ENCODE measurements at places on chromosomes 3 and 15. TPM values are rescaled to one million over a fixed set of nuclear protein-coding genes. Genes with fewer than 3 reads are reported as not detected.
A peak's percentile ranks its signal among the peaks of the same experiment; 100 is the strongest.

DNA sequence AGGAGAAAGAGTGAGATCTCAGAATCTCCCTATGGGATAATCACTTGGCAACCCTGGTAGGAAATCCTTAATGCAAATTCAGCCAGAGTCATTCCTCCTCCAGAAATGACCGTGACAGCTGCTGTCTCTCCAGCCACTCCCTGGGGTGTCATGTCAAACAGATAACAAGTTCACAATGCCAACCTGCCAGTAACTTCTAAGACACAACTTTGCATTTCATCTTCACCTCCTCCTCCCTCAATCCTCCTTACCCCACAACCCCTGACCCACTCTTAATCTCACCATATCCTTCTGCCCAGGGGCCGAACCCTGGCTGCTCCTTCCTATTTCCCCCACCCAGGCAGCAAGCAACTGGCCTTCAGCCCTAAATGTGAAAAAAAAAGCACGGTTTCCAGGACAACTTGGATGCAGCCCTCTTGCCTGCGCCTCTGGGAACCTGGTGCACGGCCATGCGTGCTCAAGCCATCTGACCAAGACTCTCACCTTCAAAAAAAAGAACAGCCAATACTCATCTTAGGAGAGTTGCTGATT lies 166.0 kb downstream of the NTRK3 start:
- DNase-seq = no peak

GRCh38 chr3:123157598-123158287 lies 44.0 kb upstream of the SEC22A start:
- DNase-seq = no peak

LRCH3 gene
- polyA plus RNA-seq = 12.6 TPM

DNA sequence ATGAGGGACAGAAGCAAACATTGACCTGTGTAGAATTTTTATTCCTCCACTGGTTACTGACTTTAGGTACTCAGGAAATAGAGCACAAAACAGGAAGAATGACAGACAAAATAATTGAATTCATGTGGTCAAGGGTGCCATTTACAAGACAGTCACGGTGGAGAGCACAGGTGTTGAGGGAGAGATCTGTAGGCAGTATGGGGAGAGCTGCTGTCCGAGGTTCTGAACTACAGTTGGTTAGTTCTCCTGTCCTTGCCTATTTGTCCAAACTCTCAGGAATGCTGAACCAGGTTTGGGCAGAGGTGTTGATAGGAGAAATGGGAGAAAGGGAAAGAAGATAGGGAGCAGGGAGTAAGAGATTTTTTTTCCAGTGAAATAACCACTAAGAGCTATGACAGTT lies 178.5 kb upstream of the ZBTB20 start:
- DNase-seq = no peak

GRCh38 chr3:184082465-184082864 lies 14.4 kb upstream of the HTR3E start:
- no peak for DNase-seq

GRCh38 chr3:41041899-41042298 lies 157.4 kb upstream of the CTNNB1 start:
- DNase-seq = no peak

OR5K2 gene
- not detected for polyA plus RNA-seq

- DNase-seq = no peak
Observed at GRCh38 chr15:81384891-81385720, 11.1 kb upstream of the TMC3 start.

DNA sequence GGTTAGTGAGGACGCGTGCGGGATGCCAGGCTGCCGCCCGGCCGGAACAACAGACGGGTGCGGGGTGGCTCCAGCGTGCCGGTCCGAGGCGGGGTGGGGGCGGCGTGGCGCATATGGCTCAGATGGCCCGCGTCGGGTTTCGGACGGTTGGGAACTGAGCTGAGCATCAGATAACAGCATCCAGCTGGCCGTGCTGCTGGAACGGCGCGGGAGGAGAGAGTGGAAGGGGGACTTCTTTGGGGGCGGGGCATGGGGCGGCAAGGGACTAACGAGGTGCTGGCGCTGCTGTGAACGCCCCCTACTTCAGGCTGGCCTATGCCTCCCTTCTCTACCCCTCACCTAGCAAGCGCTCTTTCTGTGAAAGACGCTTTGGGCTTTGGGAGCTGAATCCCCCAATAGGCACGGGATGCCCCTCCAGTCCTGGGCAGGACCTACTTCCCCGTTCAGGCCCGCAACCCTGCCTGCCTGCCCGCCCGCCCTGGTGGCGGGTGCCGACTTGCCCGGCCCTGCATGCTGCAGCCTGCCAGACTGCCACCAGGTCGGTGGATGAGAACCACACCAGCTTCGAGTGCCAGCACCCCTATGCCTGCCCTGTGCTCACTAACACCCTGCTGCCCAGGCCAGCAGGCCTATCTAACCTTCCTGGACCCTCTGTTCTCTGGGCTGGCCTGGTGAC lies 542 bp downstream of the INKA1 start:
- no peak for DNase-seq

DNA sequence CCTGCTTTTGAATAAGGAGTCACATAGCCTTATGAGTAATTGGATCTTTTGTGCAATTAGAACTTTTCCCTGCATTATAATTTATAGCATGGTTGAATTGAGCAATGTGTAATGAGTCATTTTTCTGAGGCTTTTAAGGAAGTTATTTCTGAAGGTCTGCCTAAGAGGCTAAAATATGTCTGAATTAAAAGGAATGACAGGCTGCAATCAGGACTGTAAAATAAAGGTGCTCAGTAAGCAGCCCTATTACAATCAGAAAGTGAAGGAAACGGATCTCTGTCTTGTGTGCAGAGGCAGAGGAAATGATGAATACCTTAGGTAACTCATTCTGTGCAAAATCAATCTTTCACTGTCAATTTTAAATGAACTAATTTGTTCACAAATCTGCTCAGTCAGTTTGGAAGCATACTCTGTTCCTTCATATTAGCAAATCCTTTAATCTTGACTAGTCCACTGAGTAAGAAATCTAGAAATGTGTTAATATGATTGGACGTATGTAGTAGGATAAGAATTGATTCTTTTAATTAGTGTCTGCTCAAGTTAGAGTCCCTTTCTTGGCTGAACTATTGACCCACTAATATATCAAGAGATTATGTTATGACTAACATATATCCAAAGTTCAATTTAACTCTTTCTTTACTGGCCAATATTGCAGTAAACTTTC lies 290.1 kb downstream of the ZIC1 start:
- no peak for DNase-seq

DNA sequence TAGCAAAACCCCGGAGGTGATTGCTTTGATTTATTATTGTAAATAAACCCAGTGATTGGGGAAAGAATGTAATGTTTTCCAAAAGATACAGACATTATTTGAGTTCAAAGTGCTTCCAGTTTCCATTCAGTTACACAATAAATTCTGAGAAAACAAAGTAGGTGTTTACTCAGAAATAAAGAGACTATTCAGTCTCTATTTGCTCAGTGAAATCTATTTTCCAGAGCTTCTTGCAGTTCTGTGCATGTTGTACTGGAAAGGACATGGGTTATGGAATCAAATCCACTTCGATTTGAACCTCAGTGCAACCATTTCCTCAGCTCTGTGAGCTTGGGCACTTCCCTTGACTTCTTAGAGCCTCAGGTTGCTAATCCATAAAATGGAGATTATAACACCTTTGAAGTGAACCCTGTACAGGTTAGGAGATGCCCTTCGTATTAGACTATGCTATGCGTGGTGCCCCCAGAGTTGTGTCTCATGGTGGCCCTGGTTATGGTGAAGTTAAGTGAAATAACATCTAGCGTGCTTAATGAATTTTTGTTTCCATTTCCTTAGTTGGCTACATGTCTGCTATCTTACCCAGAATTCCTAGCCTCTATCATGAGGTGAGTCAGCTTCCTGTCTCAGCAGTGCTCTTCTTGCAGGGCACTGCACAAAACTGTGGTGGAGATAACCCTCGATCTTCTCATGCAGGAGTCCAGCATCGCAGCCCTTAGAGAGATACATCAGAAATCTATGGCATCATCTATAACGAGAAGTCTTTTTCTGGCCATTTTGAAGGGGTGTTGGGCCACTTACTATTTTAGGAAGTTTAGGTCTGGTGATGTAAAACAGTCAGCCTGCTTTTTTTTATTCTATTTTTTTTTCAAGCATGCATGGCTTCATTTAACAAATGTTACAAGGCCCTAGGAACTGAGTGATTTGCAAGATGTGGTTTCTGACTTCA lies 97.7 kb downstream of the RPL39L start:
- no peak for DNase-seq

DNA sequence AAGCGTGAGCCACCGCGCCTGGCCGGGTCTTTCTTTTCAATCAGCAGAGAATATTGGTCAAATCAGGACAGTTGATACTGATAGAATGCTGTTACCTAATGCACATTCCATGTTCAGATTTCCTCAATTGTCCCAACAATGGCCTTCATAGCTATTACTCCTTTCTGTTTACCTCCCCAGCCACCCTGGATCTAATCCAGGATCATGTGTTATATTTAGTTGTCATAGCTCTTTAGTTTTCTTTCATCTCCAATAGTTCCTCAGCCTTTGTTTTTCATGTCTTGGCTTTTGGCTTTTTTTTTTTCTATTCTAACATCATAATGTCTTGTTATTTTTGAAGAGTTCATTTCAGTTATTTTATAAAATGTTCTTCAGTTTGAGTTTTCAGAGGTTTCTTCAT lies 14.6 kb downstream of the USP3 start:
- no peak for DNase-seq

DNA sequence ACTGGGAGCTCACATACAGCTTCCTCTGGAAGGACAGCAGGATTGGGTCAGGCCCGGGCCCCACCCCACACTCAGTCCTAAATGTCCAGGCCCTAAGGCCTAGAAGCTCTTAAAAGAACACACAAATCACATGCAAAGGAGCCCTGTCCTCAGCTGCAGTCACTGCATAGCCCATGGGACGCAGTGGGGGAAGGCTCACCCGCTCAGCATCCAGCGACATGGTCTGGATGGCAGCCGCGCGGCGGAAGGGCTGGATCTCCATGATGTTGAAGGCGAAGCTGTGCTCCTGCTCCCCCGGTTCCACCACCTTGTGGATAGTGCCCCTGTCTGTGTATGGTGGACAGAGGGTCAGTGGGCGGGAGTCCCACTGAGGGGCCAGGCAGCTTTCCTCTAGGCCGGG lies 22.1 kb downstream of the SEMA7A start:
- DNase-seq = no peak

- no peak for DNase-seq
Observed at GRCh38 chr15:35167675-35168074, 82.6 kb upstream of the NANOGP8 start.

DNA sequence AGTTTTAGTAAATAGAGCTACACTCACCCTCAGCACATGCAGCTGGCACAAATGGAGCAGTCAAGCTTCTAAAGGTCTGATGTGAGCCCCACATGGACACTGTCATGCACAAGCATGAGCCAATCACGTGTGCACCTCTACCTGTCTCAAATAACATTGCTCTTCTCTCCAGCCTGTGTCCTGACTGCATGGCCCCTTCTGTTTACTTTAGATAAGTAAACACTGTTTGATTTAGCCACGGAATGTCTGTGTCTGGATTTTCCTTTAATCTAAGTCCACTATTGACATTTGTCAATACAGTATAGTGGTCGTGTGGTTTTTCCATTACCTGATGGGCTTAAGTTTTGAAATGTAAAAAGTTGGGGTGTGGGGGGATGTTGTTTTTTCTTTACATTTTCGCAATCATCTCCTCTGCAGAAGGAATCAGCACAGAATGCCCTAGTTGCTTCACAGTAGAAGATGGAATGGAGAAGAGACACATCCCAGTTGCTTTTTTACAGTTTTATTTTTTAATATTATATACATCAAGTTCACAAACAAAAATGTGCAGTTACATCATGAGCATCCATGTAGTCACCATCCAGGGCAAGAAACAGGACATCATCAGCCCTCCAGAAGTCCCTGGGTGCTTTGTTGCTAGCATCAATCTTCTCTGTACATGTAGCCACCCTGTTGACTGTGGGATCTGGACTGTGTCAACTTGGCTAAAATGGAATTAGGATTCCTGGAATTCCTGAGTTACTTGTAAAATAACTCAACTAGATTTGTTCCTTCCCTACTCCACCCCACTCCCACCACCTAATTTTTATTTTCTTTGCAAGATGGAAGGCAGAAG lies 146.1 kb downstream of the UACA start:
- peak; percentile 29 for DNase-seq

DNA sequence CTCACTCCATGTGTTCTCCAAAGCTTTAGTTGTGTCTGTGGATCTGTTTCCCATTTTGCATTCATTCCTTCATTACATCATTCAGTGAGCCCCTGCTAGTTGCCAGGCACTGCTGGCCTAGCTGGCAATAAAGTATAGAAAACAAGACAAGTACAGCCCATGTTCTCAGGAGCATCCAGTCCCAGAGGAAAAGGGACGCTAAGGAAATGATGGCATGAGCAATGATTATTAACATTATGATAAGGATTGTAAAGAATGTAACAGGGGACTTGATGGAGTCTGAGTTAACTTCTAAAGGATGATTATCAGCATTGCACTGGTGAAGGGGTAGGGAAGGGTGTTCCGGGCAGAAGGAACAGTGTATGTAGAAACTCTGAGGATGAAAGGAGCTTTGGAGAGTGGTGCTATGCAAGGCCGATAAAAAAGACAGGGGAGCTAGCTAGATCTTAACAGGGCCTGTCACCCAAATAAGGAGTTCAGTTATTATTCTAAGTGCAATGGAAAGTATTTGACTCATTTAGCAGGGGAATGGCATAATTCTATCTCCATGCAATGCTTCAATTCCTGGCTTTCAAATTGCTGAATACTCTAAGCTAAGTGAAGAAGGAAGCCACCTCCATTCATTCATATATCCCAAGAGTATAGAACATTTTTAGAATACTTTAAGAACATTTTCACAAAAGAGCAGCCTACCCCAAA lies 258.2 kb upstream of the STT3B start:
- no peak for DNase-seq

DNA sequence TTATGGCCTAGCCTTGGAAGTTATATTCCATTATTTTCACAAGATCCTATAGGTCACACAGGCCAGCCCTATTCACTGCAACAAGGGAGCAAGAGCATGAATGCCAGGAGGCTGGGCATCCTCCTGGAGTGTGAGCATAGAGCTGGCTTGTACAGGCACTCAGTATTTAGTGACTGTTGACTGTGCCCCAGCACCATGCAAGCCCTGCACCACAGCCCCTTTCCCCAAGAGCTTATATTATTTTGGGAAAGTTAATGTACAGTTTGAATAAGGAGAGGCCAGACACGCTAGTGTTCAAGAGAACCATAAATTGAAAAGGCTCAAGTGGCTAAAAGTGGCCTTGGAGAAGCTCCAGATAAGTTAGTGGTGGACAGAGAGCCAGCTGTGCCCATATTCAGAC lies 32.3 kb upstream of the TSEN2 start:
- no peak for DNase-seq

DNA sequence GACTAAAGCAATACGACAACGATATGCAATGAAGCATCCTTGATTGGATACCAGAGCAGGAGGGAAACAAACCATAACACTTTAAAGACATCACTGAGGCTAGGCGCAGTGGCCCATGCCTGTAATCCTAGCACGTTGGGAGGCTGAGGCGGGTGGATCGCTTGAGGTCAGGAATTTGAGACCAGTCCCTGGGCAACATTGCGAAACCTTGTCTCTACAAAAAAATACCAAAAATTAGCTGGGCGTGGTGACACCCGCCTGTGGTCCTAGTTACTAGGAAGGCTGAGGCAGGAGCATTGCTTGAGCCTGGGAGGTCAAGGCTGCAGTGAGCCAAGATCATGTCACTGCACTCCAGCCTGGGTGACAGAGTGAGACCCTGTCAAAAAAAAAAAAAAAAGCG lies 33.9 kb upstream of the BHLHE40 start:
- no peak for DNase-seq

GRCh38 chr3:195171093-195171873 lies 99.7 kb downstream of the XXYLT1 start:
- DNase-seq = no peak

Data from A549 (cell line).